ENCODE measurements at places on chromosomes 6 and 20.

GRCh38 chr6:147278891-147279290 is 74.7 kb downstream of the STXBP5 start:
- no peak for DNase-seq

GRCh38 chr6:111406200-111406721 is 76.8 kb downstream of the REV3L start:
- DNase-seq, result peak; percentile 78

DNA sequence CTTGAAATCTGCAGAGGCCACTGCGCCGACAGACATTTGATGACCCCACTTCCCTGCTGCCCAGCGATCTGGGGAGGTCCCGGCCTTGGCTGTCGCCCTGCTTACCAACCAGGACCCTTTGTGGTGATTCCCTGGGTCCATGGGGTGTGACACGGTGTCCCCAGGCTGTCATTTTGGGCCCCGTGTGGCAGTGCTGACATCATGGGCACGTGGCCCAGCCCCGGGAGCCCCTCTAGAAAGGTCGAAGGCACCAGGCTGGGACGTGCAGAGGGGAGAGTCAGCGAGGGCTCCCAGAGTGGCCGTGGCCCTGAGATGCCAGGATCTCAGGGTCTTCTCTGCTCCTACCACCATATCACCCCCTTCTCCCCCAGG is 170.0 kb downstream of the TAF4 start:
- DNase-seq, result no peak

- no peak for DNase-seq
Measured at GRCh38 chr6:8229915-8230756, 127.8 kb upstream of the EEF1E1 start.

DNA sequence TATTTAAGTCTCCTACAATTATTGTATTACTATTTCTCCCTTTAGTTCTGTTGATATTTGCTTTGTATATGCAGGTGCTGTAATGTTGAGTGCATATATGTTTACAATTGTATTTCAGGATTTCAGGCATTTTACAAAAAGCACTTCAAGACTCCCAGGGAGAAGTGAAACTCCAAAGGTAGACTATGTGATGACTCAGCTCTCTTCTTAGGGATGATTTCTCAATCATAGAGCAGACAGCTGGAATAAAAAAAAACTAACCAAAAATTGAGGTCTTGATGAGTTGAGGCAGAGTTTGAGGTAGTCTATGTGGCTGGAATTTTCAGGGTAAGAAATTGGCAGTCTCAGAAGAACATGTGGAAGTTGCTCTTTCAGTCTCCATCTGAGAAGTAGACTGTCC is 786.1 kb downstream of the TFAP2A start:
- DNase-seq, result no peak

GRCh38 chr6:144559865-144560593 is 274.9 kb downstream of the UTRN start:
- no peak for DNase-seq

DNA sequence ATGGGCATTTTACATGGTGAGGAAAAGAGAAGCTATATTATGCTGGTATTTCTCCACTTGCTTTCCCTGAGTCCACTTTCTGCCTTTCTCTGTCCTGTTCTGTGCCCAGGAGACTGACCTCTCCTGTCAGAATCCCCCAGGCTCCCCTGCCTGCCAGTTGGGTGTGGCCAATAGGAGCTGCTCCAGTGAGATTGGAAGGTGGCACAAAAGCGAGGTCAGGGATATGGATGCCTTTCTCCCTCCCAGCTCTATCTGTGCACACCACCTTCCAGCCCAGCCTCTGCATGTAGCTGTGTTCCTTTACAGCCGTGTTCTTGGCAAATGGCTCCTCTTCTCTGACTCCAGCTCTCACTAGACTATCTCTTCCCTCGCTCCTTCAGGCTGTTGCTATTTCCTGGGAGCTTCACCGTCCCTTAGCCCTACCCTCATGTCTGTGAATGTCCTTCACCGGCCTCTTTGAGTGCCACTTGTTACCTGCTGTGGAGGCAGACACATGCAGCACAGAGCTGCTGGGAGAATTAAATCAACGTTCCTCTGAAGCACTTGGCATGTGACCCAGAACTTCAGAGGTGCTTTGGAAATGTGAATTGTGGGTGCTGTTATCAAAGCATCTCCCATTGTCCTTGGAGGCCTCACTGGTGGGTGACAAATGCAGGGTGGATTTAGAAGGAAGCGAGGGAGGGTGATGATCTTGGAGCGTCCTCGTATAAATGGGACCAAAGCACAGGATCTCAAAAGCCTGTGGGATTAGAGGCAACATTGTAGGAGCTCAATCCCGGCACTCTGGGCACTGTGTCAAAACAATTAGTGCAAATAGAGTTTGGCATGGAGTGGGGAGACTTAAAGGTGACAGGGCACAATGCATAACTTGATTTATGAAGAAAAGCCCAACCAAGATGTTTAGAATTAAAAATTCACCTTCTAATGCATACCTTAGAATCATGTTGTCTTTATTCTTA is 28.9 kb upstream of the RALGAPA2 start:
- no peak for DNase-seq

DNA sequence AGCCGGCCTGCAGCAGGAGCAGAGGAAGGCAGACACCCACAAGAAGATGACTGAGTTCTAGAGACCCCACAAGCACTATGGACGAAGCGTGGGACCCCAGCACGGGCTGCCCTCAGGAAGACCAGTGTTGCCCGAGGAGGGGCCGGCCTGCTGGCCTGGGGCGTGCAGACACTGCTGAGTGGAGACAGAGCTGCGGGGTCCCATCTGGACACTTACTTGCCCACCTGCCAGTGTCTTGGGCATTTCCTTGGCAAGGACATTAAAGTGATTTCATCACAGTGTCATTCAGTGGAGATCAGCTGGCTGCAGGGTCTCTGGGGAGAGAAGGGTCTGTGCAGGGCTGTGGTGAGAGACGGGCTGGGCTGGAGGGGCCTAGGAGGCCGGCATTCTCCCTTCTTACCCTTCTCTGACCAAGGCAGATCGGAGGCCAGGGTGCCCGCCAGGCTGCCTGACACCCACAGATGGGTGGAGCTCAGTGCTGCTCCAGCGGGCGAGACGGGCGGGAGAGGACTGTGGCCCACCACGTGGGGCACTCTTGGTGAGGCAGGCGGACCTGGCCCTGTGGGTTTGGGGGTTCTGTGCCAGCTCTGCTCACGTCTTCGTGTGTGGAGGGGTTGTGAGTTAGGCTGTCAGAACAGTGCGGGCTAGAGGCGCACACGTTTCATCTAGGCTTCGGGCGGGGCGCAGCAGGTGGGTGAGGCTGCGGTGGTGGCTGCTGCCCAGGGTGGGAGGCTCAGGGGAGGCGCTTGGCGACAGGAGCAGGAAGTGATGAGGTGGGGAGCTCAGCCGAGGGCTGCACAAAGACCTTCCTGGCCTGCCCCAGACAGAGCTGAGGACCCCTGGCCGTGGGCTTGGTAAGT is at the start of gene LIME1:
LIME1 (plus strand) TSS at position 806 of the 860 bp plus-strand sequence. CDS start 886 bp downstream, outside the sequence.
- DNase-seq, result peak; percentile 23

DNA sequence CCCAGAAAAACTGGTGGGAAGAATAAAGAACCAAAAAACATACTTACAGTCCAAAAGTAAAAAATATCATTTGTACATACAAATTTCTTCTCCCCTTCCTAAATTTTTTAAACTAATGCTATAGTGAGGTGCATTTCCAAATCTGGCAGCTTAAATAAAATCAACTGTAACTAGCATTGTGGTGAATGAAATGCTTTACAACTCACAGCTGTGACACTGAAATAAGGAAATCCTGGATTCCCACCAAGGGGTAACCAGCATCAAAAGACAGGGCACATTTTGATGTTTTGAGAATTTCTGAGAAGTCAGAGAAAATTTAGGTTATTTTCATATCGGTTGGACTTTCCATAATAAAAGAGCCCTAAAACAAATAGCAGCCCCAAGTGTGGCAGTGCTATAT is 27.3 kb downstream of the BACH2 start:
- no peak for DNase-seq

DNA sequence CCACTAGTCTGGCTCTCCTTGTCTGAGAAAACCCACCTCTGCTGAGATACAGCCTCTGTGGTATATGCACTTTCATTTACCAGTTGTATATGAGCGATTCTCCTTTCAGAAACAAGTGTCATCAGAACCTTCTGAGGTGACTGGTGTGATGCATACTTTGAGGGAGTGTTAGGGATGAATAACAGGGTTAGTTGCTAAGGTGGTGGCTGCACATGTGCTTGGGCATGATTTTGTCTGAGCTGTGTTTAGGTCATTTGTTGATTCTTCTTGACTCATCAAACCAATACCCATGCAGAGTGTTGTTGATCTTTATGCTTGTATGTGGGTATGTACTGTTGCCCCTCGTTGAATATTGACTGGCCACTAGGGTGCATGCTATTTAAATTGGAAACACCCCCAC is 25.7 kb downstream of the DTD1 start:
- no peak for DNase-seq

GRCh38 chr20:49285813-49286494 is 8.1 kb upstream of the ZNFX1 start:
- no peak for DNase-seq

DNA sequence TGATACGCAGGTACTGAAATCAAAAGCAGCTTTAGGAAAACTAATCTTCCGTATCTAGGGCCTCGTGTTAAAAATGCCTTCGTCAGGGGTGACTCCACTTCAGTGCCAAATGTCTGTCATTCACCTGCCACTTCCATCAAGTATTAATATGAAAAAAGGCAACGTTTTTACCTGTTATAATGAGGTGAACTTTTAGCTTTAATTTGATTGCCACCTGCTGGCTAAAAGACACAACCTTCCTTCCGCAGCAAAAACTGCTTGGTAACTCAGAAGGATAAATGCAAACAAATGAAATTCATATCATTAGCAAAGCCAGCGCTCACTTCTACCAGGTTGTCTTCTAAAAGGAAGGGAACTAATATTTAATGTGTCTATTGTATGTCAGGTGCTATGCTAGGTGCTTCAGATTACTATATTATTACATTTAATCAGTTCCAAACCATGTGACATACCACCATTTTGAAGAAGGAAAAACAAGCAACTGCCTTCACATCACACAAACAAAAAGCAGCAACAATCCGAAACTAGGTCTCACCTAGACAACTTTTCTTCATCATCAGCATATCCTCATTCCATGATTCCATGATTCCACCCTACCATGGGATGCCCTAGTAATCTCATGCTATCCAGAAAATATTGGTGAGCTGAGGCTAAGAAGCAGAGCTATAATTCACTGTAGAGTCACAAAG is 20.6 kb upstream of the ARHGAP18 start:
- DNase-seq, result peak; percentile 54

DNA sequence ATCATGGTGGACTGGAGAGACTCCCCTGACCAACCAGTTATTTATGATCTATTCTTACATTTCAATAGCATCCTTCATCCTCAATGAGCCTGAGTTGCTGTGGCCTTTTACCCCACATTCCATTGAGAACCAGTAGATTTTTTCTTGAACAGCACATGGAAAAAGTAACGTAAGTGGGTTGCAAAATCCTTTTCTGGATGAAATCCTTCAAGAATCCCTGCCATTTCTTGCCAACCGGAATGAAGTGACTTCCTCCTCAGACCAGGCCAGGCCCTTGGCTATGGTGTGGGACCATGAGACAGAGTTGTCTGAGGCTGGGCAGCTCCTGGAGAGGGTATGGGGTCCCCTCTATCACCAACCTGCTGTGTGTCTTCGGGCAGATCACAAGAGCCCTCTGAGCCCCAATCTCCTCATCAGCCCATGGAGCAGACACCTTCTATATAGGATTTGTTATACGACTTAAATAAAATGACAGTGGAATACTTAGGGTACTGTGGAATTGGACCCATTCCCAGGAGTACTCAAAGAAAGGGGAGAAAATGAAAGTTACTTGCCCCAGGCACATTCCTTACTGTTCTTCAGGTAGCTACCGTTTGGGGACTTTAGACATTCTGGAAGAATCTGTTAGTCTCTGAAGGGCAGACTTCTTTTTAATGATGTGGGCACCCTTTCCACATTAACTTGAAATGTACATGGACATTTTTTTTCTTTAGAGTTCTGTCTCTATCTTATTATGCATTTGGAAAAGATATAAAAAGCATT is 10.9 kb downstream of the EYA2 start:
- no peak for DNase-seq

- no peak for DNase-seq
Measured at GRCh38 chr6:47854971-47855370, 73.1 kb downstream of the OPN5 start.

GRCh38 chr6:136137008-136137692 is 113.0 kb downstream of the MTFR2 start:
- no peak for DNase-seq

GRCh38 chr6:41642960-41643898 is 5.0 kb downstream of the MDFI start:
- DNase-seq, result peak; percentile 23

Data from suppressor macrophage (primary cell).